HFFc6 (cell line): ENCODE measurements at places on chromosomes 4 and X. TPM values are rescaled to one million over a fixed set of nuclear protein-coding genes. Genes with fewer than 3 reads are reported as not detected.

DNA sequence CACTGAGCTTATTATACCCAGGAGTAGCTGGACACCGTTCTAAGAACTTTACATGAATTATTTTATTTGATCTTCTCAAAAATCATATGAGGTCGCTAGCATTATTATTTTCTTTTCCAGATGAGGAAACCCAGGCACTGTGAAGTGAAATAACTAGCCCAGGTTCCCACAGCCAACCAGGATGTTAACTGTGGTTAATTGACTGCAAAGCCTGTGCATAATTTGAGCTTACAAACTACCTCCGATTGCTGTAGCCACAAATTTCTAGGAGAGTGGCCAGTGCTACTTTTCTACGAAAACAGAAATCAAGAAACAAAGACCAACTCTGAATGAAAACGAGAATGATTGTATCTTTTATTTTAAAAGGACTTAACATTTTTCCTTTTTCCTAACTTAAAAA, 27.2 kb downstream of the SPRY1 start:
- no peak for DNase-seq

UGT2B15 gene
- total RNA-seq, result not detected in 2 replicates

DNA sequence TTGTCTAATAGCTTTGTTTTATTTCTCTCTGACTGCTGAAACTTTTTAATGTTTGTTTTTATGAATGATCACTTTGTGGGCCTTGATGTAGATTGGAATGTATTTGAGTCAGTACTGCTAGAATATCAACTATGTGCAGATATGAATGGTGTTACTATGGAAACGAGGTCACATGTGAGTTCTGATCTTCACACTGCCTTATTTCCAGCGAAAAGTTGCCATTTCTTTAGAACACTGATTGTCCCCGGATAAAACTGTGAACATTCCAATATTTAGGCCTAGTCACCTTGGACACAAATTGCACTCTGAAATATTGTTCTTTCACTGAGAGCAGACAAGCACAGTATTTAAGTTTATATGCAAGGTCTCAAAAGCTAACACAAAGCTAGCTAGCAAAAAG, 27.2 kb upstream of the MAGED1 start:
- DNase-seq, result no peak

DNA sequence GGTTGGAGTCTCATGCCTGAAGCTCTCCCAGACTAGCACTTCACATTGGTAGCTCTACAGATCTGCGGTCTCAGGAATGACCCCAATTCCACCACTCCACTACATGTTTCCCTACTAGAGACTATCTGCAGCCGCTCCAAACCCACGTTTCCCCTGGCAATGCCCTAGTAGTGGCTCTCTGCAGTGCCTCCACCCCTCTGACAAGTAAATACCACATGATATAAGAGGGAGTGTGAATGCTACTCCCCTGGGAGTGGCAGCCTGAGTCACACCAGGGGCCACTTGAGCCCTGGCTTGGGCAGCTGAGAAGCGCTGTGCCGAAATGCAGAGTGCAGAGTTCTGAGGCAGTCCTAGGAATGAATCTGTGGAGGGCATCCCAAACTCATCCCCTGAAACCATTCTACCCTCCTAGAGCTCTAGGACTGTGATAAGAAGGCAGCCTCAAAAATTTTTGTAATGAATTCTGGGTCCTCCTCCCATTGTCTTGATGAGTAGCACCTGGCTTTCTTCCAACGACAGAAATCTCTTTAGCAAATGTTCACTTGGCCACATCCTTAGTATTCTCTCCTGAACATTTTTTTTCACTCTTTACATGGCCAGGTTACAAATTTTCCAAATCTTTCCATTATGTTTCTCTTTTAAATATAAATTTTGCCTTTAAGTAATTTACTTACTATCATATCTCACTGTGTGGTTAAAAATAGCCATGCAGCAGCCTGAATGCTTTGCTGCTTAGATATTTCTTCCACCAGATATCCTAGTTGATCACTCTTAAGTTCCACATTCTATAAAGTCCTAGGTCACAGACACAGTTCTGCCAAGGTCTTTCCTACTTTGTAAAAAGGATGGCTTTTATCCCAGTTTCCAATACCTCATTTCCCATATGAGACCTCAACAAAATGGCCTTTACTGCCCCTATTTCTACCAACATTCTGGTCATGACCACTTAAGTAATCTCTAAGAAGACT, 160.2 kb upstream of the CPEB2 start:
- no peak for DNase-seq

EIF1AX gene
- total RNA-seq, result 108 to 147 TPM (median 118 TPM) in 3 replicates

DNA sequence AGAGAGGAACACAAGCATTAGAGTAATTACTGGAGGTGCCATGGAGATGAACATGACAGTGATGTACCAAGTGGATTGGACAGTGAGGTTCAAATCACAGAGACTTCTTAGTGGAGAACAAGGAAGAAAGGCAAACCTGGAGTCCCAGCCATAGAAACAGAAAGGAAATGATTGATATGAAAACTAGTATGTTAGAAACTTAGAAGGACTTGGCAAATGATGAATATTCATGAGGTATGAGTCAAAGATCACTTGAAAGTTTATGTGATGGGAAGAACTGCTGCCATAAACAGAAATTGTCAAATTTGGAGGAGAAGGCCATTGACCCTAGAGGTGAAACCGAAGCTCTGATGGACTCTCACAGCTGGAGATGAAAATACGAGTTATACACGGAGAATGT, 88.2 kb downstream of the PHOX2B start:
- DNase-seq, result no peak

- DNase-seq, result no peak
Measured at GRCh38 chrX:105775679-105776078, 46.7 kb upstream of the NRK start.
